ENCODE measurements at places on chromosomes 1 and 21. TPM values are rescaled to one million over a fixed set of nuclear protein-coding genes. Genes with fewer than 3 reads are reported as not detected.

PLPP3 gene
- total RNA-seq: 145 TPM

FCAMR gene
- not detected for total RNA-seq

NPPA gene
- 7.2 TPM for total RNA-seq

METTL18 gene
- 12.9 TPM for total RNA-seq

FLG2 gene
- not detected for total RNA-seq

CFAP141 gene
- total RNA-seq: not detected

NBL1 gene
- total RNA-seq: 83.5 TPM

CRYAA gene
- not detected for total RNA-seq

UBE2U gene
- not detected for total RNA-seq

RBP7 gene
- not detected for total RNA-seq

VAMP4 gene
- total RNA-seq: 6.4 TPM

HSPB7 gene
- total RNA-seq: 32.1 TPM

AGO4 gene
- 8.8 TPM for total RNA-seq

BLACAT1 gene
- 0.37 TPM for total RNA-seq

PKP1 gene
- total RNA-seq: under 0.01 TPM

KCNJ6 gene
- not detected for total RNA-seq

RAB25 gene
- 216 TPM for total RNA-seq

TRIM33 gene
- 68.0 TPM for total RNA-seq

MYCL gene
- not detected for total RNA-seq

Data from stomach (tissue), 19 donors.